ENCODE measurements at places on chromosomes 11 and 22.

DNA sequence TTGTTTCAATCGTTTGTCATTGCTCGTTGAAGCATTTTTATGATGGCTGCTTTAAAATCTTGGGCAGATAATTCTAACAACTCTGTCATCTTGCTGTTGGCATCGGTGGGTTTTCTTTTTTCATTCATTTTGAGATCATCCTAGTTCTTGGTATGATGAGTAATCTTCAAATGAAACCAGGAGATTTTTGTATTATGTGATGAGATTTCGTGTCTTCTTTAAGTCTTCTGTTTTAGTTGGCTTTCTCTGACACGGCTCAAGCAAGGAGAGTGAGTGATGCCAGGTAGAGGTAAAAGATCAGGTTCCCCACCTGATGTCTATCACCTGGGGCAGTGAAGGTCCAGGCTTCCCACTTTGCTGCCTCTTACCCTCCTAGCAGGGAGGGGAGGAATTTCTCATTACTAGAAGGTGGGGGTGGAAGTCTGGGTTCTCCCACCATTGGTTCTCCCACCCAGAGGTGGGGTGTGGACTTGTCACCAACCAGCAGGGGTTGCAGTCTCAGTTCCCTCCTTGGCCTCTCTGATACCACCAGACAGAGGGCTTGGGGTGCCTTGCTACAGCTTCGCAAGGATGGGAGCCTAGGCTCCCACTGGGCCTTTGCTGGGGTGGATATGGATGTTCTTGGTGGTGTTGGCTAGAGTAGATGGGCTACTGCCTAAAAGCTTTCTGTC, 12.9 kb downstream of the CDC45 start:
- DNase-seq = no peak

- DNase-seq = no peak
These were observed 571.7 kb downstream of the METTL15 start for GRCh38 chr11:28679795-28680468.

DNA sequence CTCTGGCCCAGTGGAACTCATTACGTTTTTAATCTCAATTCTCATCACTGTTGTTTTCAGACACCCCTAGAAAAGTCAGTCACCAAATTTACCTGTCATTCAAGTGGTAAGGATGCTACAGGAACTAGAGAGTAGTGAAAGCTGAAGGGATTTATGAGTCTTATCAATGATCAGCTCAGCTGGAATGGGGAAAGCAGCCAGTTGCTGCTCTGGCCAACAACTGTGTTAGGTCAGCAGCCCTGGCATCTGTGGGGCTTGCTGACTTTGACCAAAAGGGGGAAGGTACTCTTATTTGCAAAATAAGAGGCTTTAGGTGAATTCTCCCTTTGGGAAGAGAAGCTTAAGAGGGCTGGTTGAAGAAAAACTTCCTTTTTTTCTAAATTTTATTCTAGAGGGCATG, 76.2 kb upstream of the HORMAD2 start:
- DNase-seq = no peak

DNA sequence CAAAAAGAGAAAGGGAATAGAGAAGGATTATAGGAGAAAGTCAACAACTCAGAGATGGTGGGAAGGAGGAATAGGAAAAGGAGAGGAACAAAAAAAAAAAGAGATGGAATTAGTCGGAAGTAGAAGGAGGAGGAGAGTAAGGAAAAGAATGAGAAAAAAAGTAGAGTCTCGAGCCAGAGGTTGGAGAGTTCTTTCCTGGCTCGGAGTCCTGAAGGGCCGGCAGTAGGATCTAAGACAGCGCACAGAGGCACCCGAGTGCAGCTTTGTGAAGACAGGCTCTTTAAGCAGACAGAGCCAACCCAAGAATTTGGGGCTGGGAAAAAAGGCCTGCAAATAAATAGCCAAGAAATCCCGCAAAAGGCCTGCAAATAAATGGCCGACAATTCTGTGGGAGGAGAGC, 170.4 kb upstream of the CCDC90B start:
- no peak for DNase-seq

- DNase-seq = no peak
These were observed 107.0 kb downstream of the WNT7B start for GRCh38 chr22:45870011-45870410.

Data from suppressor macrophage (primary cell).